ENCODE measurements at places on chromosomes 1 and 21. TPM values are rescaled to one million over a fixed set of nuclear protein-coding genes. Genes with fewer than 3 reads are reported as not detected.

Gene CFH
- total RNA-seq, result 0.09 TPM

Gene PRAMEF33
- total RNA-seq, result not detected

Gene DFFB
- total RNA-seq, result 9.7 TPM

Gene KCNA2
- total RNA-seq, result 0.03 TPM

Gene FAM229A
- total RNA-seq, result 8.6 TPM

Gene ZMYM1
- total RNA-seq, result 5.4 TPM

Gene FCGR2B
- not detected for total RNA-seq

Gene KLHDC8A
- 0.18 TPM for total RNA-seq

Gene ESPN
- total RNA-seq, result 9.7 TPM

Gene KCNT2
- 5.0 TPM for total RNA-seq

Gene ZMPSTE24
- 8.4 TPM for total RNA-seq

Gene HES3
- total RNA-seq, result not detected

Gene PROX1
- 28.7 TPM for total RNA-seq

DNA sequence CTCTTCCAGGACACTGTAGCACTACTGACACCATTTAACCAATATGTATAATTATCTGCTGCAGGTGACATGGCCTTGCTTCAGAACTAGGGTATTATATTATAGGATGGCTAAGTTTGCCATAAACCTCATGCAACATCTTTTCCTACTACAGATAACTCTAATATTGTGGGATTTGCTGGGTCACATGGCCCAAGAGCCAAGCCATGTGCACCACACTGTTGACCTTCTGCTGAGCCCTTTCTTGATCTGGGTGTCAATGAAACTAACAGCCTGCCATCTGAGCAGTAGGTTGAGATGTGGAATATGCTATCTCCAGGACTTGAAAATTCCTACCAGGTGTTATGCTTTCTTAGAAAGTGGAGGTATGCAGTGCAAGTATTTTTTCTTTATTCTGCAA lies 2291.1 kb downstream of the MRPL39 start:
- no peak for DNase-seq

DNA sequence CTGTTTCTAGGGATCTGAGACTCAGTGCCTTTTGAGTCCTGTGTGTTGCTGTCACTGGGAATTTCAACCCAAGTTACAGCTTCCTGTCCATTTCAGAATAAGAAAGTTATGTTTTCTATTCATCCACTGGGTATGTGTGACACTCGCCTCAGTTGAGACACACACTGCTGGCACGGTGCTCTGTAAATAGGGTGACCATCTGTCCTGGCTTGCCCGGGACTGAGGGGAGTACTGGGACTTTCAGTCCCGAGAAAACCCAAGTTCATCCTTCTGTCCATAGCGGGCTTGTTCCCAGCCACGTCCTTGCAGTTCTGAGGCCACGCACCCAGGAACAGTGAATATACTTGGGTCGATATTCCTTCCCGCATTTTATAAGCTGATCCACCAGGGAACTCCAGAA lies 56.3 kb upstream of the DISP3 start:
- DNase-seq, result no peak

GRCh38 chr1:20031836-20032235 lies 38.2 kb upstream of the PLA2G5 start:
- DNase-seq, result no peak

DNA sequence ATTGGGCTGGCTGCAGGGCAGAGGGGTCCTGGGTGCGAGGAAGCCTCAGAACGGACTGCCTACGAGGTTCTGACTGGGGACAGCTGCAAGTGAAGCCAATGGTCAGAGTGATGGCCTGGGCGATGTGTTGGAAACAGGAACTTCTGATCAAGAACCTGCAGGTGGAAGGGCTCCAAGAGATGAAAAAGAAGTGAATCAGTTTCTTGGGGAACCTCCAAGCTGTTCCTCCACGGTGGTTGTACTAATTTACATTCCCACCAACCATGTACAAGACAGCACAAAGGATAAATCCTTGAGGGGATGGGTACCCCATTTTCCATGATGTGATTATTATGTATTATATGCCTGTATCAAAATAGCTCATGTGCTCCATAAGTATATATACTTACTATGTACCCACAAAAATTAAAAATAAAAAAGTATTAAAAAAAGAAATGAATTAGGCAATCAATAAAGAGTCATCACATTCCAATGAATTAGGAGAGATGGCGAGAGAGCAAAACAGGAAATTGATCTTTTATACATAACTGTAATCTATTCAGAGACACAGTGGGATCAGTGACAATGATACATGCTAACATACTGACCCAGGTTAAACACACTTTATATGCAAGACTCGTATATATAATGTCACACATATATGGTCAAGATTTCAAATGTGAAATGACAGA lies 58.1 kb downstream of the PTPN14 start:
- no peak for DNase-seq

DNA sequence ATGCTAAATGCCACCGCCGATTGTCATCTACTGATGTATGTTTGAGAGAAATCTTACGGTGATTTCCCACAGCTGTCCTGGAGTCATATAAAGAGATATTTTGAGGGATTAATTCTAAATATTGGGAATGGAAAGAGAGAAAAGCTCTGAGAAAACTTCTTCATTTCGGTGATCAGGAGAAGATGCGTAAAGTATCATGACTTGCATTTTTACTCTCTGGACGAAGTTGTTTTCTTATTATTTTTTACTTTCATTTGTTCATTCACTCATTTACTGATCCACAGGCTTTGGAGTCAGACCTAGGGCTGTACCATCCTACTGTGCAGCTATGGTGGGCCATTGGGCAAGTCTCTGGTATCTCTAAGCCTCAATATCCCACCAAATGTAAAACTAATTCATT lies 58.4 kb upstream of the RUNX1 start:
- DNase-seq, result no peak

GRCh38 chr1:31879981-31880608 lies 58.1 kb downstream of the PTP4A2 start:
- no peak for DNase-seq

DNA sequence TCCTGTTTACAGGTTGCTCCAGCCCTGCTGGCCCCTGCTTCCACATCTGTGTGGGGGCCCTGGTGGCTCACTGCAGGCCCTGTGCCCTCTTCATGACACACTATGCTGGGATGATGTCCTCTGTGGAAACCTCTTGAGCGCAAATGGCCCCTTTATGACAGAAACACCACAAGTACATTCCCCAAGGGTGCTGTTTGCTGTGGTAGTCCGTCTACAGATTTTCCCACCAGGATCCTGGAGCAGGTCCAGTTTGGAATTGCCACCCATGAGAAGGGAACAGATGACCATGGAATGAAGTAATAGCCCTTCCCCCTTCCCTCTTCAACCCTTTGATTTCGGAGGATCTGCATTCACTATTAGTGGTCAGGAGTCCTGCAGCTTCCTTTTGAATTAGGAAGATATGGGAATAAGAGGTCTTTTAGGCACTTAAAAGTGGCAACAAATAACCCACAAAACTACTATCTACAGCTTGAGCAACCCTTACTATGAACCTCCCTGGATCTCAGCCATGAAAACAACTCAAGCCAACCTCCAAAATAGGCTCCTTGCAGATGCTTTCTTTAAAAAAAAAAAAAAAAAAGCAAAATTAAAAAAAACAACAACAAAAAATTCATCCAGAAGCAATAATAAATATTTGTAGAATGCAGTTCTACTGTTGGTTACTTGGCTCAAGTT lies 121.9 kb upstream of the TSPAN2 start:
- DNase-seq, result peak; percentile 78

DNA sequence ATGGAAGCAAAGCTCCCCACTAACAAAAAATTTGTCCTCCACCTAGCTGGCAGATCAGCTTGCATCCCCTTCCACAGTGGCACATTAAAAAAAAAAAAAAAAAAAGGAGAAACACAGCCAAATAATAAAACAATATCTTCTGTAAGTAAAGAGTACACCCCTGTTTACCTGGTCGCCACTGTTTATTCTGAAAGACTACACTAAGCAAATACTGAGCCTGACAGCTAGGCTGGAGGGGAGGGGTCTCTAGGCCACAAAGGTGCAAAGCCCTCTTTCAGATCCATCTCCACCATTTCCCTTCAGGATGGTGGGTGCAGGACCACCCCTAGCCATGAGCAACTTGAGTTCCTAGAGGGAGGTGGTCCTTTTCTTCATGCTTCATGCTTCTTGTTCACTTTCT lies 22.8 kb upstream of the SLC45A3 start:
- DNase-seq, result no peak

GRCh38 chr1:63414691-63415365 lies 47.4 kb downstream of the ALG6 start:
- no peak for DNase-seq

DNA sequence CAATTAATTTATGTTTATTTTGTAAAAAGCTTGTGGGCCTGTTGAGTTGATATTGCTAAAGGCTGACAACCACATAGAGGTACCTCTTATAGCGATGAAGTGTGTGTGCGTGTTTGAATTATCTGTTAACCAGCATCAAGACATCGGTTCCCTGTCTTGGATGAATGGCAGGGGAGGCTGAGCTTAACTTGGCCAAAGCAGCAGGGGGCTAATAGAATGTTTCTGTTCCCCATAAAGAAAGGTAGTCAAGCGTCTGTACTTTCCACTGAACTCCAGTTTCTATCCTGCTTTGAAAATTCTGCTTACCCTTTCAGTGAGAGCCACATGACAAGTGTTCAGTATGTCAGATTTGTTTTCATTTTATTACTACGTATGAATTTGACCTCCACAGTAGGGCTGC lies 63.0 kb downstream of the ROR1 start:
- no peak for DNase-seq

- DNase-seq, result peak; percentile 96
These were observed 29.2 kb downstream of the EPHB2 start for GRCh38 chr1:22739648-22740385.

GRCh38 chr1:156387870-156388173 lies 18.8 kb downstream of the RHBG start:
- DNase-seq, result peak; percentile 8

DNA sequence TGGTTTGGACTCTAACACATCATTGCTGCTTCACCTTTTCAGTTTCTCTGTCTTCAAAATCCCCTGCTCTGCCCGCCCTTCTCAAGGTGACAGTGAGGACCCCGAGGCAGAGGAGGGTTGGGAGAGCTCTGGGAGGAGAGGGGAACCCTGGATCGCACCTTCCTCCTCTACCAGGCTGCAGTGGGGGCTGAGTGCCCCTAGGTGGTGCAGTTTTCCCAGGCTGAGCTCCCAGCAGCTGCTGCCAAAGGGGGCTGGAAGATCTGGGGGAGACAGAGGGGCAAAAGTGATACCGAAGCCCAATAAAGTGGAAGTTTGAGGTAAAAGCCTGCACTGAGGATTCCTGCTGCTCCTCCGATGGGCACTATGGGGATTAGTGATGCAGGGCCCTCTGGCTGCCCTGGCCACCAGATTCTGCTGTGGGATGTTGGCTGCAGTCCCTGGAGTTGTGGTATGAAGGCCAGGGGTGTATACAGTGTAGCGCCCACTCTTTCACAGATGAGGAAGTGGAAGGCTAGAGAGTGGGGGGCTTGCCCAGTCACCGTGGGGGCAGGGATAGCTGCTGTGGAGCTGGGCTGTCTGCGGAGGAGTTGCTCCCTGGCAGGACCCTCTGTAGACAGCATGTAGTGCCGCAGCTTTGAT lies 40.7 kb upstream of the SCMH1 start:
- peak; percentile 41 for DNase-seq

DNA sequence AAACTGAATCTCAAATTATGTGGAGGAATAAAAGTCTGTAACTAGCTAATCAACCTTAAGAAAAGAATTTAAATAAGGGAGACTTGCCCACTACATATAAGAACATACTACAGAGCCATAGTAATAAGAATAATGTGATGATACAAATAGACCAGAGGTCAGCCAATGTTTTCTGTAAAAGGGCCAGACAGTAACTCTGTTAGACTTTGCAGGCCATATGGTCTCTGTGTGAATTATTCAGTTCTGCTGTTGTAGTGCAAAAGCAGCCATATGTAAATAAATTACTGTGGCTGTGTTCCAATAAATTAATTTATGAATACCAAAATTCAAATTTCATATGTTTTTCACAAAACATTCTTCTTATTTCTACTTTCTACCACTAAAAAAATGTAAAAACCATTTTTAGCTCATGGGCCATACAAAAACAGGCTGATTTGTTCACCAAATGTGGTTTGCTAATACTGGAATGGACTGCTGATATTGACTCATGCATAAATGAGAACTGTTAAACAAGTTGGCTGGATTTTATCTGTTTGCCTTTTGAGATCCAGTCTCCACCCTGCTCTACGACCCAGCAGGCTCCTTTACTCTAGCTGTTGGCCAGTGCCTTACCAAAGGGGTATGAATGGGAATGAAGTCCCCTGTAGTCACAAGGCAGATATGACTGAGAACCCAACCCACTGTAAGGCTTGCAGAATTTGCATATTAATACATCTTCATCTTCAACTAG lies 98.2 kb upstream of the ZNHIT6 start:
- no peak for DNase-seq

DNA sequence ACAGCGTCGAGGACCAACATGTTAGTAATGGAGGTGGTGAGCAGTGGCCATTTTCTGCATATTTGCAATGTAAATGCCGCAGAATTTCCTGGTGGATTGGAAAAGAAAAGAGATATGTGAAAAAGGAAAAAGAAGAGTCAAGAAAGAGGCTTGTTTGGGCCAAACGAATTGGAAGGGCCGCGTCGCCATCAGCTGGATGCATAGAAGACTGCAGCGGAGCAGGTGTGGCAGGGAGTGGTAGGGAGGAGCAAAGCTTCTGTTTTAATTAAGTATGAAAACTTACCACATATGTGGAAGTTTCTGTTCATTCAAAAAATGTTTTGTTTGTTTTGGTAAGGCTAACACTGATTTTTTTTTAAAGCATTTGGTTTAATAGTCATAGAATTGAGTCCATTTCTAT lies 690.7 kb downstream of the NCAM2 start:
- peak; percentile 62 for DNase-seq

DNA sequence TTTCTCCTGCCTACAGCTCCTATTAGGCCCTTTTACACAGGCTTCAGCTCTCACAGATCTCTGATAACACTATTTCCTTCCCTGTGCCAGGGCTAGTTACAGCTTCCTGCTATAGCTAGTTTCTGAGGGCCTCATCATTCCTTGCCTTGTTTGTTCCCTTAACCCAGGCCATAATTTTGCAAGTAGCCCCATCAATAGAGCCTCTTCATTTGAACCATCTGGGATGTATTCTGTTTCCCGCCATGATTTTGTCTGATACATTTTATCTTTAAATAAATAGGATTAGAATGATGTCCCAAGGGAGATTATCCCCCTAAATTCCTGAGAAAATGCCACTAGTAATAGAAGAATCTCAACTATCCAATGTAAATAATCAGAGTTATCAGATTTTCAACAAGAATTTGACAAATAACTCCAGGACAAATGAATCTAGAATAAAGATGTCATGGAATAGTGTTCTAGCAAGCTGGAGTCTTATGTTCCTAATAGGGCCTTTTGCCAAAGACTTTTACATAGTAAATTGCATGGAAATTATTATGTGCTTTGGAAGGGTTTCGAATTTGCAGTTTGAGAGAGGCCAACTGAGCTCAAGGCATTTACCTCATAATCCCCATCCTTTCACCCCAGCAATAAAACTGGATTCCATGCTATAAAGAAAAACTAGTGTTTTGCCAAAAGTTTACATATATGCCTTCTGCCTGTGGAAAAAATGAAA lies 16.1 kb downstream of the IFT25 start:
- DNase-seq, result no peak

- no peak for DNase-seq
These were observed 55.5 kb downstream of the SIM2 start for GRCh38 chr21:36754241-36754898.

GRCh38 chr1:23544444-23545389 lies 13.7 kb upstream of the E2F2 start:
- DNase-seq, result peak; percentile 86
